GM04503 (cell line): ENCODE measurements at places on chromosomes 13 and 19.

- no peak for DNase-seq
These were observed 90.6 kb downstream of the PCDH9 start for GRCh38 chr13:67139551-67139950.

GRCh38 chr19:19083413-19084178 is 19.8 kb downstream of the SLC25A42 start:
- no peak for DNase-seq

DNA sequence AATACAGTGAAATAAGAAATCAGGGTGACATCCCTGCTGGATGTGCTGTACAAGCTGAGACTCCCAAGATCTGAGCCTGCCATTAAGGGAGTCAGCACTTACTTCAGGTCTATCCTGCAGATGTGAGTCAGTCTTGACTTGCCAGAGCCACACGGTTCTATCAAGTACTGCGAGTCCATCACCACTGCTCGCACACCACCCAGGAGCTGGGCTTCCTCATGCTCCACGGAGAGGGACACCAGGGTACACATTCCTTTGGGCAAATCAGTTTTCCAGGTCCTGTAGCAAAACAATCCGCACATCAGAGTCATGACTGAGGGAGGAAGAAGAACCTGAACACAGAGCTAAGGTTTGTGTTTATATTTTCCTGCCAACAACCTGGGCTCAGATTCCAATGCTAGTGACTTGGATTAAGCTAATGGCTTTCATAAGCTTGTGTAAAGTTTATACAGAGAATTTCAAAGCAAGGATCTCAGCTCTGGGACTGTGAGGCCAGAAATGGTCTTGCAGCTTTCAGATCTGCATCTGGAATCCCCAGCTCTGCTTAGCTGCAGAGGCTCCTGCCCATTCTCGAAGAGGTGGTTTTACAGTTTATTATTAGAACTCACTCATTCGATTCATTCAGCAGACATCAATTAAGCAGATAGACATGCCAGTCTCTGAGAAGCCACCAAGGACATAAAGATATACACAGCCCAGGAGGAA is 90.6 kb downstream of the KL start:
- no peak for DNase-seq

GRCh38 chr19:27974082-27974513 is 1238.9 kb downstream of the UQCRFS1 start:
- DNase-seq = no peak

GRCh38 chr13:32669030-32669646 is 82.9 kb downstream of the PDS5B start:
- no peak for DNase-seq

DNA sequence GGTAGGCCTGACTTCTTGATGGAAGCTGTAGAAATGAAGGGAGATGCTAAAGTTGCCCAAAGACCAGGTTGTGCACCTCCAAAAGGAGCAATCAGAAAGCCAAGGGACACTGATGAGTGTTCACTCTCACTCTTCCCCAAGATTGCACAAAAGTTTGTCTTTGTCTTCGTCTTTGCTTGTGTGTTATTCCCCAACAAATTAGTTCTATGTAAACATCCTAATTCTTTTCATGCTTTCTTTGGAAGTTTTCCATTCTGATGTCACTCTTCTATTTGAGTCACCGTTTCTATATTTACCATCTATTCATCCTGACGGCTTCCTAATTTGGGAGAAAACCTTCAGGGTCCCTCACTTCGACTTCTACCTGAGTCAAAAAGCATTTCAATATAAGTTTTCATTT is 3.7 kb upstream of the TMEM272 start:
- peak; percentile 25 for DNase-seq

DNA sequence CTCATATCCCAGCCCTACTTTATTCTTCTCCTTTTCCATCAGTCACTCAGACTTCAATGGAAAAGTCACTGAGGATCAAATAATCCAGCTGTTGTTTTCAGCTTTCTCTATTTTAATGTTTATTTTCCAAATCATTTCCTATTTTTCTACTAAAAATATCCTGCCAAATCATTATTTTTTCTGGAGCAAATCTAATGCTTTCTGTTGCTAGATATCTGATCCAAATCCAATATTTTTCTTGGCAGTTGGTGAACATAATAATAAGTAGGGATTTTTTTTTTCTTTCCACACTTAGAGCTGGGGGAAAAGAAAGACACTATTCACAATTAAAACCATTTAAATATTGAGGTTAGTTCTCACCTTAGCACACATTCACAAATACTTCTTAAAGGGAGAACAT is 656.1 kb downstream of the DACH1 start:
- DNase-seq = no peak

- no peak for DNase-seq
These were observed 698.2 kb downstream of the SLITRK1 start for GRCh38 chr13:83184150-83184475.

GRCh38 chr13:52665325-52665724 is 12.7 kb downstream of the SUGT1 start:
- no peak for DNase-seq

GRCh38 chr13:20177049-20177831 is 15.5 kb downstream of the GJB2 start:
- no peak for DNase-seq

GRCh38 chr13:100675661-100676129 is 1.1 kb upstream of the TMTC4 start:
- DNase-seq = no peak

GRCh38 chr19:54480051-54480450 is 7.0 kb upstream of the CDC42EP5 start:
- DNase-seq = no peak

DNA sequence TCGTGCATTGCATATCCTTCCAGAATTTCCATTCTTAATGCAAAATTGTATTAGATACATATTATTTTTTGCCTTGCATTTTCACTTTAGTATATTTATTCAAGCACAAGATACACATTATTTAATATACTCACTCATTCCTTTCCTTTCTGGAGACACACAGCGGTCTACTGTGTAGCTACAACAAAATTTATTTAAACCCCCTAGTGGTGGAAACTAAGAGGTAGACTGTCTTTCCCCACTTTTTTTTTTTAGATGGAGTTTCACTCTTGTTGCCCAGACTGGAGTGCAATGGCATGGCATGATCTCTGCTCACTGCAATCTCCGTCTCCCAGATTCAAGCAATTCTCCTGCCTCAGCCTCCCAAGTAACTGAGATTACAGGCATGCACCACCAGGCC is 2040.3 kb upstream of the PCDH20 start:
- DNase-seq = no peak

- DNase-seq = no peak
These were observed 244.8 kb upstream of the KLHL1 start for GRCh38 chr13:70353096-70353495.

DNA sequence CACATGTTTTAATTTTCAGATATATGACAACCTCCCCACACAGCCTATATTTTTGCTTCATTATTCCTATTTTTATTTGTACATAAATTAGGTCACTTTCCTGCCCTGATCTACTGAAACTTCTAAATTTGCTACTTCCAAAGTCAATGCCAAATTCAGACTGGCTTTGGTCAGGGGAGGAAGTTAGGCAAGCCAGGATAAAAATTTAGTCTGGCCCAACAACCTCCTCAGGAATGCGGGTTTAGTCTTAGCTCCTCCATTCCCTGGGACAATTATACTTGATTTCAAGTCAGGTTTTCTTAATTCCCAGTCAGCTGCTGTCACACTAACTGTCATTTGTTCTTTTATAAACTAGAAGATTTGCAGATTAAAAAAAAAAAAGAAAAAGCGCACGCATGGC is 84.3 kb downstream of the TM9SF2 start:
- no peak for DNase-seq

- peak; percentile 27 for DNase-seq
These were observed 107.0 kb downstream of the RXFP2 start for GRCh38 chr13:31846182-31846938.

DNA sequence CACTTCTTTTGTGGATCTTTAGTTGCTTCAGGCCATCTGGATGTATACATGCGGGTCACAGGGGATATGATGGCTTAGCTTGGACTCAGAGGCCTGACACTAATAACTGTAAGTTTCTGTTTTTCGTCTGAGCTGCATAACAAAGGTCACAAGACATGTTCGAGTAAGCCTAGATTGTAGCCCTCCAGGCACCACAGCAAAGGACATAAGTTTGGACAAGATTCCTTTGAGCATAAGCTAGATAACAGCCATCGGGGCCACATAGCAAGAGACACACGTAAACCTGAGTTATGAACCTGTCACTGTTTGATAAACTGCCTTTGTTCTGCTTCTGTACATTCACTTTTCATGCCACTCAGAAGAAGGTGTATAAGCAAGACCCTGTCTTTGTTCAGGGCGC is 14.6 kb downstream of the IGFL3 start:
- DNase-seq = no peak

- peak; percentile 17 for DNase-seq
These were observed 154.4 kb downstream of the GGACT start for GRCh38 chr13:100434010-100434763.

- no peak for DNase-seq
These were observed 4.2 kb downstream of the SSC5D start for GRCh38 chr19:55492362-55492944.

- no peak for DNase-seq
These were observed 1.5 kb downstream of the C3 start for GRCh38 chr19:6718741-6719539.

- no peak for DNase-seq
These were observed 43.8 kb downstream of the KLF12 start for GRCh38 chr13:74090397-74090796.

- DNase-seq = no peak
These were observed 13.2 kb downstream of the KLHL26 start for GRCh38 chr19:18650021-18650390.

DNA sequence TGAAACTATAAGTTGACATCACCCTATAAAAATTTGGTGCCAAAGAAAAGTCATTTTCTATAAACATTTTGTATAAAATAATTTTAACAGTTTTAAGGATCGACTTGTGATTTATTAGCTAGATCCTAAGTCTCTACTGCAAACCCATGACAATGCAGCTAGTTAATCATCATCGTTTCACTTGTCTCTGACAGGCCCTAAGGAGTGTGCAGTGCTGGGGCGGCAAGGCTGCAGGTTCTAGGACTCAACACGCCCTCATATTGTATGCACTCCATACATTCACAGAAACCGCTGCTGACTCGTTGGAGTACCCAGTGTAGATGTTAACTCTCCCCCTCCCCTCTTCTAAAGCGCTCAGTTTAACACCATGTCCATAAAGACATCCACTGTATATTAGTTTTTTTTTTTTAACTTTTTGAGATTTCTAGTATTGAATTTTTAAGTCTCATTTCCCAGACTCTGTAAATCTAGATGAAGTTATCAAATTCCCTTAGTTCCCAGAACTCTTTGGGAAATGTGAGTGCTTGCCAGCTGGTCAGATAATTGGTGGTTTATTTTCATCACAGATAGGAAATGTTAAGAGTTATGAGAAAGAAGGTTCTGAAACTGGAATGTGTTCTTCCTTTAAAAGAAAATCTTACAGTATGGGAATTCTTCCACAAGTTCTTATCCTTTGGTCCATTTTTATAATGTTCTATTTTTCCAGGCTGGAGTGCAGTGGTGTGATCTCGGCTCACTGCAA is 162.8 kb upstream of the RNF113B start:
- DNase-seq = no peak

GRCh38 chr13:27440408-27440807 is 10.0 kb downstream of the MTIF3 start:
- no peak for DNase-seq

DNA sequence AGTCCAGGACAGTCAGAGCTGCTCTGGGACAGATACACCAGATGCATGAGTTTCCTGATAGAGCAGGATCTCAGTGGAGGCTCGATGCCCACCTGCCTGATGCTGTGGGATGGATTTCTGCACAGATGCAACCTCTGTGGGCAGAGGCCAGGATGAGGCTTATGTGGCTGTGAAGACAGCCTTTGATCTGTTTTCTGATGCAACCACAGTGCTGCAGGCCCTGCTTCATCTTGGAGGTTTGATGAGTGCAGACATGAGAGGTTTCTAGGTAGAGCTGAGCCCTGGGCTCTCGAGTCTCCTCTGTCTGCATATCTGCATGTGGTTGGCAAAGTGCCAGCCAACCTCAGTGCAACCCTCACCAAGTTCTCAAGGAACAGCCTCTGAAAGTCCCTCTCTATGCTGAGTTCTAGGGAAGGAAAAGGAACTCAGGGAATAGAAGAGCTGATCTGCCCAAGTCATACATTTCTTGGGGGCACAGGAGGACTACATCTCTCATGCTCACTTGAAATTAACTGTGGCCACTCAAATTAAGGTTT is 23.1 kb upstream of the TSHZ3 start:
- no peak for DNase-seq

- no peak for DNase-seq
These were observed 36.2 kb downstream of the CLDN10 start for GRCh38 chr13:95588721-95589120.

- DNase-seq = peak; percentile 71
These were observed at the start of gene ZNF614 for GRCh38 chr19:52028027-52028779. ZNF614 (minus strand) TSS chr19:52028379; CDS start chr19:52025745, 2,634 bp downstream.

DNA sequence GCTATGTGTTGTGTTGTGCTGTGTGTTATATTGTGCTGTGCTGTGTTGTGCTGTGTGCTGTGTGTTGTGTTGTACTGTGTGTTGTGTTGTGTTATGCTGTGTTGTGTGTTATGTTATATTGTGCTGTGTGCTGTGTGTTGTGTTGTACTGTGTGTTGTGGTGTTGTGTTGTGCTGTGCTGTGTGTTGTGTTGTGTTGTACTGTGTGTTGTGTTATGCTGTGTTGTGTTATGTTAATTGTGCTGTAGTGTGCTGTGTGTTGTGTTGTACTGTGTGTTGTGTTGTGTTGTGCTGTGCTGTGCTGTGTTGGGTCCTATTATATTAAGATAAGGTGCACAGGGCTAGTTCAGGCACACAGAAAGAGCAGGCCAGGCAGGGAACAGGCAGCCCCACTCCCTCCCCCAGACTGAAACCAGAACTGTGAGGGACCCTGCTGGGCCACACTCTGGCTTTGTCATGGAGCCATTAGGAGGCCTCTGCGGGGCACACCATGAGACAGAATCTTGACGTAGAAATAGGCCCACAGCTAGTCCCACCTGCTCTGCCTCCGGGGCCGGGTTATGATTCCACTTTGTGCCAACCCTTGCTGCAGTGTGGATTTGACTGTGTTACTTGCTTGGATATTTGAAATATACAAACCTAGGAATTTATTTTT is 12.1 kb downstream of the SOX1 start:
- DNase-seq = no peak

- DNase-seq = no peak
These were observed 6.5 kb downstream of the TMEM255B start for GRCh38 chr13:113765564-113765910.
